Activated naive CD4-positive, alpha-beta T cell (primary cell): ENCODE measurements at places on chromosomes 1 and 21.

GRCh38 chr1:229135773-229136172 lies 135.1 kb upstream of the RAB4A start:
- DNase-seq, result no peak

- DNase-seq, result no peak
These were observed 7.2 kb downstream of the CNST start for GRCh38 chr1:246573491-246573890.

GRCh38 chr1:33261344-33261743 lies 5.1 kb downstream of the ZNF362 start:
- no peak for DNase-seq

GRCh38 chr1:234276151-234276788 lies 97.0 kb upstream of the COA6 start:
- DNase-seq, result no peak

DNA sequence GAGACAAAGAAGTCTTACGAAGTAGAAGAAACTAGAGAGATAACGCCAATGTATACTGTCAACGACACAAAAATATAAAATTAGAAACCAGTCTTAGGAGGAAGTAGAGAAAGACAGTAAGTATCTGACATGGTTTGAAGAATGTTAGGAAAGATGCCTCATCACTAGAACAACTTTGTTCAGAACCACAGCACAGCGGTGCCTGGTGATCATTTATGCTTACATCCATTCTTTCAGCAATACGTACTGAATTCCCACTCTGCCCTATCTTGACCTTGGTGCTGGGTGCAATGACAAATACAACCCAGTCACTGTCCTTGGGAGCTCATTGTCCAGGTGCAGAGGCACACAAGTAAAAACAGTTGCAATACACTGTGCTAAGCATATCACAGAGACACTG lies 104.4 kb downstream of the TM2D1 start:
- DNase-seq, result no peak

DNA sequence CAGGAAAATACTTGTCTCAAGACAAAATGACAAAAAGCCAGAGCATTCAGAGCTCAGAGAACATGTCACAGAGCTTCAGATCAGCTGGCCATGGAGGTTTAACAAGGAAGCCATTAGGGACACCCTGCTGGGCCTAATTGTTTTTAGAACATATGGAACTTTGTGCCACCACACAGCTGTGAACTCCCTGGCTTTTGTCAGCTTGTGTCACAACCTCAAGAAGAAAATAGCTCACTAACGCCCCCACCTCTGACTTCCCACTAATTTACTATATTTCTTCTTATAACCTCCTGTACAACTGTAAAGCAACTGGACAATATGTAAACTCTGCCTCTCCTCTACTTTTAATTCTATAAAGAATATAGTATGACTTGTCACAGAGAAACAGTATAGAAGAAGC lies 21.0 kb upstream of the TDRD10 start:
- DNase-seq, result no peak

DNA sequence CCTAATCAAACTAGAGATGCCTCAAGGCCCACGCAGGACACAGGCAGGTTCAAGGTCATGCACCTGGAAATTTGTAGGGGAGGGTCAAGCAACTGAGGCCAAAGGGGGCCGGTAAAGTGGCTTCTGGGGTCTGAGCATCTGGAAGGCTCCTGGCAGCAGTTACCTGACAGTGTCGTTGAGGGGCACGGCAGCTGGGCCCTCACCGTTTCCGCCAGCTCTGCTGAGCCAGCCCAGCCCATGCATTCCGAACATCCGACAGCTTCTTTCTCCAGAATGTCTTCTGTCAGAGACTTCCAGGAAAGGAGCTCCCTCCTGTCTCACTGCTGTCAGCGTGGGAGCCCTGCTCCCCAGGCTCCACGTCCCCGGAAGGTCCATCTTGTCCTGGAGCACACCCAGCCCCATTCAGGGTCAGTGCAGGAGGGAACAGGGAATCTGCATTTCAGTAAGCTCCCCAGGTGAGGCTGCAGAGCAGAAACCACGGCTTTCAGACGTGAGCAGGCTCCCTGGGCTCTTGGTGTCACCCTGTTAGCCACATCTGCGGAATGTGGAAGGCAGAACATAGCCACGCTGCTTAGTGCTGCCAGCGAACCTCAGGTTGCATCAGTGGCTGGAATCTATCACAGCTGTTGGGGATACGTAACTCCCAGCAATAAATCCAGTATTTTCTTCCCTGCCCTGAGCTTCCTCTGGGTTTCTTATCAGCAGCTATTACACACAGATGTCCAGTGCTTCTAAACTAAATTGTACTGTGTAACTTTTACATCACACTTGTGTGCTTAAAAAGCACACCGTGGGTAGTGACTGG lies 36.3 kb upstream of the FAM3B start:
- no peak for DNase-seq

DNA sequence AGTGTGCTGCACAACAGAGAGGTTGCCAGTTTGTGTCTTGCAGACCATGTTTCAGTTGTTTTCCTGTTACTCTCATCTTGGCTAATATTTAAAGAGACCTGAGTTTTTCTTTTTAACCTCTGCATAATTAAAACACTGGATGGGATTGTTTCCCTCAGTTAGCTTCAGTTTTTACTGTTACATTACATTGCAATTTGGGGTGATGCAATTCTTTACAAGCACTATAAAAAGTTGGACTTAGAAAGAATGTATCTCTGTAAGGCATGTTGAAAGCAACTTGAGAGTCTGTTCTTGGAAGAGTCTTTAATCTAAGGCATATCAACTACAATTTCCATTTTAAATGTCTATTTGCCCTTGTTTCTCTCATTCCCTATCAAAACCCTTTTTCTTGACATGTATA lies 99.1 kb downstream of the DNM3 start:
- DNase-seq, result no peak

DNA sequence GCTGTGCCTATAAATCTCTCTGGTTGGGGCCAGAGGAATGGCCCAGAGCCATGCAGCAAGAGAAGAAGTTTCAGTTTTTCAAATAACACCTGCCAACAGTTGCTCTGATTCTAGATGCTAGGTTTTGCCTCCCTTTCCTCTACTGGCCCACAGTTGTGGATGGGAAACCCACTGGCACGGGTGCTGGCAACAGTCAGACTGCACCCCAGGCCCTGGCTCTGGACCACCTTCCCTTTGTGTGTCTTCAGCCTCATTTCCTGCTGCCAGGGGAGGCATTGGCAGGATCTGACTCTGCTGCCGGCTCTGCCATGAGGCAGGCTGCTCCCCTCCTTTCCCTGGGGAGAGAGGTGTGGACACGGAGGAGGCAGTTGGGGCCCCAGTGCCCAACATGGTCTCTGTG lies 142.0 kb downstream of the IGSF21 start:
- no peak for DNase-seq

GRCh38 chr1:2532485-2533160 lies 2.6 kb upstream of the HES5 start:
- no peak for DNase-seq

GRCh38 chr1:3638027-3638426 lies 11.9 kb downstream of the WRAP73 start:
- DNase-seq, result no peak

GRCh38 chr1:184499616-184500015 lies 112.8 kb downstream of the C1orf21 start:
- no peak for DNase-seq

- no peak for DNase-seq
These were observed 57.8 kb upstream of the C1orf185 start for GRCh38 chr1:51044199-51044598.

DNA sequence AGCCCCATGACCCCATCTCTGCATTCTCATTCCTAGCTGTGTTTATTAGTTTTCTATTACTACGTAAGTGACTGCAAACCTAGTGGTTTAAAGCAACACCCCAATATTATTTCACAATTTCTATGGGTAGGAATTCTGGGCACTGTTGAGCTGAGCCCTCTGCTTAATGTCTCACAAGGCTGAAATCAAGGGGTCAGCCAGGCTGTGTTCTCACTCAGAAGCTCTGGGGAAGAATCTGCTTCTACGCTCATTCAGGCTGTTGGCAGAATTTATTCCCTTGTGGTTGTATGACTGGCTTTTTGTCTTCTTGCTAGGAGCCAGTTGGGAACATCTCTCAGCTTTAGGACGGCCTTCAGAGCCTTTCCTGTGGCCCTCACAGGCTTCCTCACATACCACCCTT lies 181.0 kb downstream of the GIPC2 start:
- DNase-seq, result no peak

GRCh38 chr1:88302843-88303486 lies 381.1 kb upstream of the PKN2 start:
- DNase-seq, result no peak

GRCh38 chr1:149885339-149886120 lies 13.8 kb upstream of the BOLA1 start:
- peak; percentile 20 for DNase-seq

- no peak for DNase-seq
These were observed 8.0 kb downstream of the RABGAP1L start for GRCh38 chr1:174167265-174167803.

DNA sequence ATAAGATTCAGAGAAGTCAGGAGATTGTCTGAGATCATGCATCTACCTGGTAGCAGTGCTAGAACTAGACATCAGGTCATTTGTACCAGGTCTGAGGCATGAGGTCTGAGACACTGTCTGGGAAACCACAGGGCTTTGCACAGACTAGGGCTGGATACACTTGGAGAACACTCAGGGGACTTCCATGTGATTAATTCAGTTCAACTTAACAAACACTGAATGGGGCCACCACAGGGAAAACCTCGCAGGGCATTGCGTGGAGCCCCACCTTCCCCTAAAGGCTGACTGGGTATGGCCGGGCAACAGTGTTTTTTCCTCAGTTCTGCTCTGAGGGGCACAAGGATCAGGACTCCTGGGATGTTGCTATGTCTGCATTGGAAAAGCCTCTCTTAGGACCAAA lies 86.5 kb upstream of the WARS2 start:
- no peak for DNase-seq

DNA sequence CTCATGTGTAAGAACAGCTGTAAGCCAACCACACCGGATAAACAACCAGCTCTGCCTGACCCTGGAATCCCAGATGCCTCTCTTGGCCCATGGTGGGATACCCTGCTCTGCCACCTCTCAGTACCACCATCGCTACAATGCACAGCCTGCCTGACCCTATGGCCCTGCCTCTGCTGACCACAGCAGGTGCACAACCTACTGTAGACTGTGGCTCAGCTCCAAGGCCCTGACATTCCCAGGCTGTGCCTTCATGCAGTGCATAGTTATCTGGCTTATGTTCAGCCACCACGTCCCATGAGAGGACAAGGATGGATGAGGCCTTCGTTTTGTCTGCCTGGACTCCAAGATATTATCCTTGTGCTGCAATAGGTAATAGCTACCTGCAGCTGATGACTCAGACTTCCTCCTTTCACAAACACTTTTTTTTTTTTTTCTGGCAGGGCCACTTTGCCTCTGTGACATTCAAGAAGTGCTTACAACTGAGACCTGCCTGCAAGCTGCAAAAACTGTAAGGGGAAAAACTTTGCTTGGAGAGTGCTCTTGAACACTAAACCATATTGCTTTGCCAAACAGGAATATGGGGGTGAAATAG lies 177.7 kb downstream of the URB2 start:
- DNase-seq, result no peak

DNA sequence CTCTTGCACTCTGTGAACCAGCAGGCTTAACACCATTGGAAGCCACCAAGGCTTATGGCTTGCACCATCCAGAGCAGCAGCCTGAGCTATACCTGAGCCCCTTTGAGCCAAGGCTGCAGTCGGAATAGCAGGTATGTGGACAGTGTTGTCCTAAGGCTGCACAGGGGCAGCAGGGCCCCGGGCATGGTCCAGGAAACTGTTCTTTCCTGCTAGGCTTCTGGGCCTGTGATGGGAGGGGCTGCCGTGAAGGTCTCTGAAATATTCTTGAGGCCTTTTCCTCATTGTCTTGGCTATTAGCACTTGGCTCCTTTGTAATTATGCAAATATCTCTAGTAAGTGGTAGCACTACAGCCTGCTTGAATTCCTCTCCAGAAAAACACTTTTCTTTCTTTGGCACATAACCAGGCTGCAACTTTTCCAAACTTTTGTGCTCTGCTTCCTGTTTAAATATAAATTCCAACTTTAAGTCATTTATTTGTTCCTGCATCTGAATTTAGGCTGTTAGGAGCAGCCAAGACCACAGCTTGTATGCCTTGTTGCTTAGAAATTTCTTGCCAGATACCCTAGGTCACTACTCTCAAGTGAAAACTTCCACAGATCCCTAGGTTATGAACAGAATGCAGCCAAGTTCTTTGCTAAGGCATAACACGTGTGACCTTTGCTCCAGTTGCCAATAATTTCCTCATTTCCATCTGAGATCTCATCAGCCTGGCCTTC lies 5.2 kb downstream of the KRTAP20-4 start:
- no peak for DNase-seq

- no peak for DNase-seq
These were observed 94.4 kb downstream of the COLGALT2 start for GRCh38 chr1:183942933-183943693.

- no peak for DNase-seq
These were observed 179.4 kb downstream of the TGFB2 start for GRCh38 chr1:218524526-218524925.

DNA sequence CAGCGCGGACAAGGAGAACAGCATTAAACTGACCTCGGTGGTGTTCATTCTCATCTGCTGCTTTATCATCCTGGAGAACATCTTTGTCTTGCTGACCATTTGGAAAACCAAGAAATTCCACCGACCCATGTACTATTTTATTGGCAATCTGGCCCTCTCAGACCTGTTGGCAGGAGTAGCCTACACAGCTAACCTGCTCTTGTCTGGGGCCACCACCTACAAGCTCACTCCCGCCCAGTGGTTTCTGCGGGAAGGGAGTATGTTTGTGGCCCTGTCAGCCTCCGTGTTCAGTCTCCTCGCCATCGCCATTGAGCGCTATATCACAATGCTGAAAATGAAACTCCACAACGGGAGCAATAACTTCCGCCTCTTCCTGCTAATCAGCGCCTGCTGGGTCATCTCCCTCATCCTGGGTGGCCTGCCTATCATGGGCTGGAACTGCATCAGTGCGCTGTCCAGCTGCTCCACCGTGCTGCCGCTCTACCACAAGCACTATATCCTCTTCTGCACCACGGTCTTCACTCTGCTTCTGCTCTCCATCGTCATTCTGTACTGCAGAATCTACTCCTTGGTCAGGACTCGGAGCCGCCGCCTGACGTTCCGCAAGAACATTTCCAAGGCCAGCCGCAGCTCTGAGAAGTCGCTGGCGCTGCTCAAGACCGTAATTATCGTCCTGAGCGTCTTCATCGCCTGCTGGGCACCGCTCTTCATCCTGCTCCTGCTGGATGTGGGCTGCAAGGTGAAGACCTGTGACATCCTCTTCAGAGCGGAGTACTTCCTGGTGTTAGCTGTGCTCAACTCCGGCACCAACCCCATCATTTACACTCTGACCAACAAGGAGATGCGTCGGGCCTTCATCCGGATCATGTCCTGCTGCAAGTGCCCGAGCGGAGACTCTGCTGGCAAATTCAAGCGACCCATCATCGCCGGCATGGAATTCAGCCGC lies 2.5 kb downstream of the S1PR1 start:
- DNase-seq, result peak; percentile 30

DNA sequence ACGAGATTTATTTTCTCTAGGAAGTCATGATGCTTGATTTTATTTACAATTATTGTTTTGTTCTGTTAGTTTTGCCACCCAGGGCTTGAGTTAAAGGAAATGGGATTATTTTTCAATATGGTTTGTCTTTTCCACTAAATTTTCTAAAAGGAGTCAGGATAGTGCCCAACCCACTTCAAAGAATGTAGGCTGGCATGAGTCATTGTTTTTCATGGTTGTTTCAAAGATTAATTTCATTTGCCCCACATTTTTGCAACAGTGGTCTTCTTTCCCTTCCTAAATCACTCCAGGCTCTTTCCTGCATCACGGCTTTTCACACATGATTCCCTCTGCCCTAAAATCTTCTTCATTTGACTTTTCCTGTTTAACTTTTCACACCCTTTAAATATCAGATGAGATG lies 2.5 kb downstream of the SLAMF6 start:
- DNase-seq, result no peak

- DNase-seq, result no peak
These were observed 149.1 kb downstream of the ZNF281 start for GRCh38 chr1:200260597-200261335.
